ENCODE measurements at places on chromosomes 5 and 9.

DNA sequence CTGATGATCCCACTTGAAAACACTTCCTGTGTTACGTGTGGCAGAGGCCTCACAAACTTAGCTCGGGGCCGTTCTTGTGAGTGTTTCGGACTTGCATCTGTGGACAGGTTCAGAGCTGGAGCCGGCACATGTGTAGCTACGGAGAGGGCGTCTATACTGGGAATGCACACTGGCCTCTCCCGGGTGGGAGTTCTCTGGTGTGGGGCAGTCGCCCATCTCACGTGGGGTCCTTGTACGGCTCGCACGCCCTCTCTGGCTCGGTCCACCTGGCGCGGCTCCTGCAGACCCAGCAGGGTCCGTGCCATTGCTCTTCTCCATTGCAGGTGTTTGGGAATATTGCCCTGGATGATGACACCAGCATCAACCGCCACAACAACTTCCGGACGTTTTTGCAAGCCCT lies 197.9 kb downstream of the CACNA1B start:
- no peak for DNase-seq

DNA sequence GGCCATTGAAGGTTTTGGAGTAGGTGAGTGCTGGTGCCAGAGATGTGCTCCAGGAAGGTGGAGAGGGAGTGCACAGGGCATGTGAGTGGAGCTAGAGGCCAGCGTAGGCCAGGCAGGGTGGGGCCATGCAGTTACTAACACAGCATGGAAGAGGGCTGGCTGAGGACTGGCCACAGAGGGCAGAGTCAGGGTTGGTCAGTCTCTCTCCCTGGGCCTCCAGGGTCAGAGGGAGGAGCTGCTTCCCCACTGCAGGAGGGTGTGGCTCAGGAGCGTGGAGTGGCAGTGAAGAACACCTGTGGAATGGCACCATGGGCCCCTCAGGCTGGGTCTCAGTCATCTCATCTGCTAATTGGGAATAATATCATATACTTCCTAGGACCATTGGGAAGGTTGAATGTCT lies 167.7 kb downstream of the MACROH2A1 start:
- DNase-seq, result no peak

DNA sequence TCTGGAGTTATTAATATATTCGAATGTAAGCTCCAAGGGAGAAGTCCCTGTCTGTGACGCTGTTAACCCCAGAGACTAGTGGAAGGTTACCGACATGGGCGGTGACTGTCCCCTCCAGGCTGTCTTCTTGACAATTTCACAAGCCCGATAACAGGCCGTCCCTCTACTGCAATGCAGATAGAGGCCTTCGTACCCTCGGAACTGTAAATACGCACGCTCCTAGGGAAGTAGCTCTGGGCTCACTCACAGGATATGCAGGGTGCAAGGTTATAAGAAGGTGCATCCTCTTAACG lies 680 bp upstream of the RFK start:
- peak; percentile 63 for DNase-seq

DNA sequence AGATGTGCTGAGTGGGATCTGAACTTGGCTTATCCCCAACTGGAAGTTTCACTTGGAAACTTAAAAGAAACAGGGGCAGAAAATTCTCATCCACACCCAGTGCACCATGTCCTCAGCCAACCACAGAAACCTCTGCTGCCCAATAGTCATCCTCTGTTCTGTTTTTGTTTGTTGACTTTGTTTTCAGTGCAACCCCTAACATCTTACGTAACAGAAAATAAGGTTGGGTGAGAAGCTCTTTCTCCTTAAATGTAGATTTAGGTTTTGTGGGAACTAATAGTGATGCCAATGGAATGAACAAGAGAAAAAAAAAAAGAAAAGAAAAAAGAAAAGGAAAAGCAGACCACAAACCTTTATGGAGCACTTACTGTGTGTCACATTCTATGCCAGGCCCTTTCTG lies 262.8 kb downstream of the PAPPA start:
- no peak for DNase-seq

DNA sequence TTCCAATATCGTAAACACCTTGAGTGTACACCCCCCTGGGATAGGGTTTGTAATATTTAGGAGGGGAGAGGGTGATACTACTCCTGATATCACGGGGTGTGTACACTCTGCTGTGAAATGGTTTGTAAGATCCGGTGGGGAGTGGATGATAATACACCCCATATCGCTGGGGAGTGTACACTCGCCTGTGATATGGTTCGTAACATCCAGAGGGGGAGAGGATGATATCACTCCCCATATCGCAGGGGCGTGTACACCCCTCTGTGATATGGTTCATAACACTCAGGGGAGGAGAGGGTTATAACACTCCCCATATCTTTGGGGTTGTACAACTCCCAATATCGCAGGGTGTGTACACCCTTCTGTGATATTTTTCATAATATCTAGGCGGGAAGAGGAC lies 33.8 kb upstream of the SLC25A48 start:
- DNase-seq, result no peak

GRCh38 chr5:180067986-180068385 lies 3.6 kb downstream of the RNF130 start:
- no peak for DNase-seq

DNA sequence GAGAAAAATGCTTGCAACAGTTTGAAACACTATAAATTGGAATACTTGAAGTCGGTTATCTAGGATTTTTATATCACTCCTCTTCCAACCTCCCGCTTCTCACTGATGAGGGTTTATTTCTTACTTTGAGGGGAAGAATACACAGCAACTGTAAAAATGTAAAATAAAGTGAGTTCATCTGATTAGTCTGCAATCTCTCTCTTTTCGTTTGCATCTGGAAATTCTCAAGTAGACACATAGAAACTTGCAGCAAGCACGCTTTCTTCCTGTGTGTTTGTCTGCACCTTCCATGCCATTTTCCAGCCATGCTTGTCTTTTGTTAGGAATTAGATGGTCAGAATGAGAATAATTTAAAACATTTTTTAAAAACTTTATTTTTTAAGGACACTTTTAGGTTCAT lies 45.1 kb upstream of the TAF11L2 start:
- no peak for DNase-seq

GRCh38 chr5:72949481-72949880 lies 6.4 kb upstream of the FCHO2 start:
- no peak for DNase-seq

DNA sequence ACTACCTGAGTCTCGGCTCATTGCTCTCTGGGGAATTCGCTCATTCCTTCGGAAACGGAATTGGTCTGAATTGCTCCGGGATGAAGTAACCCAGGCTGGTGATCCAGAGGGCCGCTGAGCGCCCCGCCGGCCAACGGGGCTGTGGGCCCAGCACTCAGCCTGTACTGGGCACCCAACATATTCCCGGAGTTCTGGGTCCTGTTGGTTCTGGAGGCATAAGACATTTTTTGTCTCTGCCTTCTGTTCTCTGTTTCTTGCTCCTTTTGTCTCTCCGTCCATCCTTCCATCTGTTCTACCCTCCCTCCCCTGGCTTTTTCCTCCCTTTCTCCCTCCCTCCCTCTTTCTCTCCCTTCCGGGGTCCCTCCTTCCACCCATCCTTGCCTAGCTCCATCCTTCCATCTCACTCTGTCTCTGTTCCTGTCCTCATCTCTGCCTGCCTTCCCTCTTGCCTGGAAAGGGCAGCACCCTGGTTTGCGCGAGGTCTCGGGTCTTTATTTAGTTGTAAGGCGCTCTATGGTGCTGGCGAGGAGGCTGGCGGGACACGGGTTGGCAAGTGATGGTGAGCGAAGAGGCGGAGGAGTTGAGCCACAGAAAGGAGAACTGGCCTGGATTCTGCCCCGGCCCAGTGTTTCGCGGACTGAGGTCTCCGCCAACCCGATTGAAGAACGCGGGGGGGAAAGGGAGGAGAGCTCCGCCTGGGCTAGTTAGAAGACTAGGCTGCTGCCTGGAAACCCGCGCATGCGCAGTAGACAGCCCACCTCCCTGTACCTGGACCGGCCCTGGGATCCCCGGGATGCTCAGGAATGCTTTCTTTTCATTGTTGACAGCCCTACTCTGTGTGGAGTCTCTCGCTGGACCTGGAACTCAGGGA lies 1468.0 kb downstream of the FOXD4L5 start:
- DNase-seq, result no peak

GRCh38 chr9:84371737-84372136 lies 31.2 kb upstream of the SLC28A3 start:
- DNase-seq, result no peak

GRCh38 chr5:9302218-9302617 lies 243.7 kb downstream of the SEMA5A start:
- no peak for DNase-seq

- no peak for DNase-seq
Observed at GRCh38 chr5:54390539-54391031, 64.9 kb upstream of the HSPB3 start.

DNA sequence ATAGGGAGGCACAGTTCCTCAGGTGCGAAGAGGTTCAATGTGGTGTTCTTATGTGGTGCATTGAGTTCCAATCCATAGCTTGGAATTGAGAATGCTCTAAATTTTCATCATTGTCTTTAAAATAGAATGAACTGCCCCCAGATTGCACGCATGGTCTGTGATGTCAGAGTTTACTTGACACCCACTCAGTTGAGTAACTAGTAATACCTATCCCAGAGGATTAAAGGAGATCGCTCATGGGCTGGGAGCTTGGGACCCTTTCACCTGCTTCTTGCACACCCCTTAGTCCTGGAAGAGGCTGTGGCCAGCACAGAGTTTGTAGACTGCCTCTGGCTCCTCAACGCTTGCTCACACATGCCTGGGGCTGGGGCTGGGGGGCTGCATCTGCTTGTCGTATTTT lies 95.1 kb upstream of the OTULINL start:
- DNase-seq, result no peak

DNA sequence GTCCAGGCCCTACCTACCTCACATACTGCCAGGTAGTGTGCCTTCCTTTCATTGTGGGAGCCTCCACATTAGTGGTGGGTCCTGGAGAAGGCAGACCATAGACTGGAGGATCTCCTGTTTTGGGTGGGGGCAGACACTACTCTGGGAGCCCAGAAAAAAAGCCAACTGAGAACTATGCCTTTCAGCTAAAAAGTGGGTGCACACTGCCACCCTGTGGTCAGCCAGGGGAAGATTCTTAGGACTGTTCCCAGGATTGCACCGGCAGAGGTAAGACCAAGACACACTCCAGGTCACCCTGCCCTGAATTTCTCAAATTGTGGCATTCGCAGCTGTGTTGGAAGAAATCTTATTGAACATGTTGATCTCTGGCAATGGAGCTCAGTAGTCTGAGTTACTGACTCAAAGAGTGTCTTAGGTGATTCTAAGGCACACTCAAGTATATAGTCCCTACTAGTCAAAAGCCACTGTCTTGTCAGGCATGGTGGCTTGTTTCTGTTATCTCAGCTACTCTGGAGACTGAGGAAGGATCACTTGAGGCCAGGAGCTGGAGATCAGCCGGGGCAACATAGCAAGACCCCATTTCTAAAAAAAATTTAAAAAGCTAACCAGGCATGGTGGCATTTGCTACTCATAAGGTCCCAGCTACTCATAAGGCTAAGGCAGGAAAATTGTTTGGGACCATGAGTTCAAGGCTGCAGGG lies 3.6 kb downstream of the SIGMAR1 start:
- peak; percentile 22 for DNase-seq

GRCh38 chr9:19876569-19877316 lies 87.9 kb upstream of the SLC24A2 start:
- DNase-seq, result no peak

- no peak for DNase-seq
Observed at GRCh38 chr5:150443242-150444075, 6.1 kb downstream of the RPS14 start.

DNA sequence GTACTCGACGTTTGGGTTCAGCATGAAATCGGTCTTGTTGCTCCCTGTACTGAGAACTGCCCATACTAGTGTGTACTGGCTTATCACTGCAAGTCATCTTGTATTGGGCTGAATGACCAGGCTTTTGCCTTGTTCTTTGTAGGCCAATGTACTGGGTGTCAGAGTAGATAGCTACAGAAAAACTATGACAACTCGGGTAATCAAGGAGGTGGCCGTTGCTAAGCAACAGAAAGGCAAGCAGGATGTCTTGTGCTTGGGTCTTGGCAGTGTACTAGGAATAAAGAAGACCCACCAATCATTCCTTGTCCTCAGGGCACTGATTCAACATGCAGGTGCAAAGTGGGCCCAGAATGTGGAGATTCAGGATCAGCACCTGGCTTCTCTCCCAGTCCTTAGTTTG lies 11.9 kb upstream of the SHISAL2B start:
- no peak for DNase-seq

GRCh38 chr9:14356351-14357265 lies 42.7 kb upstream of the NFIB start:
- DNase-seq, result no peak

GRCh38 chr5:107542428-107542827 lies 128.3 kb downstream of the EFNA5 start:
- peak; percentile 26 for DNase-seq

All from NCI-H774 (cell line).